ENCODE measurements at places on chromosomes 4 and X.

DNA sequence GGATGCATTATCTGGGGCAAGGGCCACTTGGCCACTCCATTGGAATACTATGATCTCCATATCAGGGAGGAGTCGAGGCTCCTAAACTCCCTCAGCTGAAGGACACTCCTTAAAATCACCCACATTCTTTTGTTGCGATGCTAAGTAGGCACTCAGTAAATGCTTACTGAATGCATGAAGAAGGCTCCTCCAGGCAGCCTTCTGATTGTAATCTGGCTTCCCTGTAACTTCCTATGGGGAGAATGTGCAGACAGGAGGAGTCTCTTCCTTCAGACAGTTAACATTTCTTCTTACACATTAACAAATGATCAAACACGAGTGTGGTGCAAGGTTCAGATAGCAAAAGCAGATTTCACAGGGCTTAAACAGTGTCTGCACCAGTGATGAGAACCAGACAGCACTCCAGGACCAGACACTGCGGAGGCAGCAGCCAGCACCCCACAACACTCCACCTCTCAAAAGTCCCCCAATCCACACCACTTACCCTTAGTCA, 21.4 kb upstream of the USO1 start:
- DNase-seq: no peak

- DNase-seq: no peak
Measured at GRCh38 chrX:75301060-75301459, 27.2 kb downstream of the UPRT start.

DNA sequence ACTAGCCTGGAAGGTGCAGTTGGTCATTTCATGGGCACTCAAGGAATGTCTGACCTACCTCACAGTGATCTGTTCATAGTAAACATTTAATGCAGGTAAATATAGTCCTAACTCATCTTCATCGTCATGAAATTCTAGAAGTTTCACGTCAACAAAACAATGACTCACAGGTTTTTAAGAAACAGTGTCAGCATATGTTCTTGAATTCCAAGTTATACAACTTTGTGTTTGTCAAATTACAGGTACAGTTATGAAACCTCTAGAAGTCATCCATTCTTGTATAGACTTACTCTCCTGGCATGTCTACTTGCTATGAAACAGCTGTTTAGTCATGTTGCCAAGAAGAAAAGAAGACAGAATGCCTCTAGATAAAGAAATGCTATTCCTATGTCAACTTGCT, 46.6 kb downstream of the AFM start:
- no peak for DNase-seq

GRCh38 chrX:17860811-17861488, at the start of gene RAI2:
RAI2 (minus strand) TSS chrX:17861298; CDS start chrX:17802010, 59,288 bp downstream.
- no peak for DNase-seq

GRCh38 chrX:47272013-47272408, 39.2 kb downstream of the USP11 start:
- DNase-seq: no peak

DNA sequence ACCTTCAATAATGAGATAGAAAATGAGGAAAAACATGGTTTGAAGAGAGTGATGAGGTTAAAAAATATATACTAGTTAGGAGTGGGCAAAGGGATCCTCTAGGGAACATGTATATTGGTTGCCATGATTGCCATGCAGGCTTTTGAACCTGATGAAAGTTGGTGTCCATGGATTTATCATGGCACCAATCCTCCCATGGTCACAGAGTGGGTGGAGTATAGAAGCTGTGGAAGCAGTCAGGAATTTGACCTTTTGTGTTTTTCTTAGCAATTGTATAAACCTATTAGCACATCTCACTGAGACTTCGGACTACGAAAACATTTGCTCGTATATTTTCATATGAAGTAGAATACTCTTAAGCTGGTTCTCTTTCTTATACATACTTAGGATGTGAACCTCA, 30.9 kb upstream of the SYTL5 start:
- DNase-seq: no peak

DNA sequence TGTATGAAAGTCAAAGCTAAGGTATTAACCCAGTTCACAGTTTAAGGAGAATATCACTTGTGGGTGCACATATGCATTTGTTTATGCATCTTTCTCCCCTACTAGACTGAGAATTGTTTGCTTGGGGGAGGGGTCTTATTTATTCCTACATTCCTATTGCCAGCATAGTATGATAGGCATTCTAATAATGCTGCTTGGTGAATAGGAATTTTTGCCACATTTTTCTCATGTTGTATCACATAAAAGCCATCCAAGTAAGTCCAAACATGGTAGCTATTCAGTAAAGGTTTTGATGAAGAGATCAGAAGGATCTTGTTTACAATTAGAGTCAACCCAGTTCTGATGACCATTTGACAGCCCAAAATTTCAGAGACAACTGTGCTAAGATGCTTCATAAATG, 48.6 kb downstream of the ASB9 start:
- no peak for DNase-seq

DNA sequence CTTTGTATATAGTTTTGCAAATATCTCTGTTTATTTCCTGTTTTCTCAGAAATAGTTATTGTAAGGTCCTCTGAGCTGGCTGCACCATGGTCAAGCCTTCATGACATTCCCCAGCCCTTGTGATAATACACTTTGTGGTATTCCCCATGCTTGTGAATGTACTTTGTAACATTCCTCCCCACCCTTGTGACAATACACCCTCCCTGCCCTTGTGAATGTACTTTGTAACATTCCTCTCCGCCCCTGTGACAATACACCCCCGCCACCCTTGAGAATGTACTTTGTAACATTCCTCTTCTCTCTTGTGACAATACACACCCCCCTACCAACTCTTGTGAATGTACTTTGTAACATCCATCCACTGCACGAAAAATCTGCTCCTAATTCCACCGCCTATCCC, 530.7 kb downstream of the CENPC start:
- DNase-seq: no peak

DNA sequence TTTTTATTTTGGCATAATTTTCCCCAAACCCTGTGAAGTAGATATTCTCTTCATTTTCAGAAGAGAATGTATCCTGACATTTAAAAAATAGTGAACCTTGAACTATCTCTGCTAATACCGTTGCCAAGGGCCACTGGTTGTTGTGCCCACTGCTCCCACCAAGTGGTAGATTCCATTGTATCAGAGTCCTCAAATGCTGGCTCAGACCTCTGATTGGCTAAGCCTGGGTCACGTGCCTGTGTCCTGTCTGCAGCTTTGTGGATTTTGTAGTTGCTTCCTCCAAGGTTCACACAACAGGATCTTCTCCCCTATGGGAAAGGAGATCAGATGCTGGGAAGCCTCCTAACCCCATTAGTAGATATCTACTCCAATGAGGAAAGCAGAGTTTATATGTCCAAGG, 104.8 kb upstream of the CASK start:
- DNase-seq: no peak

- no peak for DNase-seq
Measured at GRCh38 chr4:151866592-151866918, 105.7 kb upstream of the GATB start.

GRCh38 chrX:23127586-23127985, 127.8 kb downstream of the DDX53 start:
- DNase-seq: no peak

DNA sequence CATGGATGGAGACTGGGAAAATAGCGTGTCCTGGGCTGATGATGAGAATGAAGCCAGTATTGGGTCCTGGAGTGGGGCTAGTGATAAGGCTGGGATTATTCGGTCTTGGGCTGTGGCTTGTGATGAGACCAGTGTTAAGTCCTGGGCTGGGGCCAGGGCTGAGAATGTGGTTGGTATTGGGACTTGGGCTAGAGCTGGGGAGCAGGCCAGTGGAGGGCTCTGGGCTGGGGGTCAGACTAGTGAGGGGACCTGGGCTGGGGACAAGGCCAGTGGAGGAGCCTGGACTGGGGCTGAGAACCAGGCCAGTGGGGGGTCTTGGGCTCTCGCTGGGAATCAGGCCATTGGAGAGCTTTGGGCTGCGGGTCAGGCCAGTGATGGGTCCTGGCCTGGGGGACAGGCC, 6.7 kb downstream of the ARMCX4 start:
- DNase-seq: no peak

DNA sequence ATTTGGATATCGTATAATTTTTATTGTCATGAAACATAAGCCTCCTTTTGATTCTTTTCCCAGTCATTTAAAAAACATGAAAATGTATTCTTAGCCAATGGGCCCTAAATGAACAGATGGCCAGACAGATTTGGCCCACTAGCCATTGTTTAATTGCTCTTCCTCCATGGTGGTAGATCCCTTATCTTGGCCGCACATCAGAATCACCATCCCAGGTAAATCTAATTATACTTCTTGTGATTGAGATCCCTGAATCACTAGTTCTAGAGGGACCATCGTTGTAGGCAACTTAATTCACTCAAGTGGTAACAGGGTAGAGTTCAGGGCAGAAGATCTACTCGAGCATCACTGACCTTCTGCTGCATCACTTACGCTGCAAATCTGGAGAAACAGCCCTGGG, 24.1 kb upstream of the VCX3A start:
- no peak for DNase-seq

DNA sequence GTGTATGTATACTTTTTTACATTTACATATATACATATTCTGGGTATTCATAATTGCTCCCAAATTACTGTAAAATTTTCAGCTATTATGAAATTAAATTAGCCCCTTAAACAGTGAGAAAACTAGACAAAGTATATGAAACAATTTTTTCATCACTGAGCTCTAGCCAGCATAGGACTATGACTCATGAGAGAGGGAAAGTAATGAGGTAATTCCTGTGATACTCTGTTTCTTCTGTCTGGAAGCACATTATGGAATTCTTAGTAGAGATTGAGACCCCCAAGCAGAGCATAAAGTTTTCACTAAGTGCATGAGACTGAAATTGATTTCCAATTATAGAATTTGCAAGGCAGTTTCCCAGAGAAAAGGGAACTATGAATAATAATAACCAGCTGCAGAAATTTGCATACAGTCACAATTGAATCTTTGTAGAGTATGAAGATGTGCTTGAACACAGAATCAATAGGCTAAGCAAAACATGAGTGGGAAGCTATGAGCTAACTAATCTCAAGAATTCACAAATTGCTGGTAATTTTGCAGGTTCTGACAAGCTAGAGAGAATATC, 779.3 kb downstream of the ARAP2 start:
- no peak for DNase-seq

- DNase-seq: no peak
Measured at GRCh38 chr4:83320548-83320947, 14.1 kb downstream of the HPSE start.

DNA sequence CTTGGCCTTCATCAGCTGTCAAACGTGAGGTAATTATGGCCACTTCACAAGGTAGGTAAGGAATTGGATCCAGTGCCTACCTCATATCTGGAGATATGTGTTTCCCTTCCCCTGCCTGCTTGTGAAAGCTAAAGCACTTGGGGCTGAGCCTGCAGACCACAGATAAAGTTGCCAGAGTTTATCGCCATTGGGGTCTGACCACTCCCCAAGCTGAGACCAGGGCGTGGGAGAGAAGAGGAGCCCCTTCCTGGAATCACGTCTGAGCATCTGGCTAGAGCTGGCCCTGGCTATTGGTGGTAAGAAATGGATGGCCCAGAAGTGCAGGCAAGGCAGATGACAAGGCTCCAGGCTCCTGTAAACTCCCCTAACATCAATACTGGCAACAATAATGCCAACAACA, 2.7 kb downstream of the ALAS2 start:
- DNase-seq: no peak

DNA sequence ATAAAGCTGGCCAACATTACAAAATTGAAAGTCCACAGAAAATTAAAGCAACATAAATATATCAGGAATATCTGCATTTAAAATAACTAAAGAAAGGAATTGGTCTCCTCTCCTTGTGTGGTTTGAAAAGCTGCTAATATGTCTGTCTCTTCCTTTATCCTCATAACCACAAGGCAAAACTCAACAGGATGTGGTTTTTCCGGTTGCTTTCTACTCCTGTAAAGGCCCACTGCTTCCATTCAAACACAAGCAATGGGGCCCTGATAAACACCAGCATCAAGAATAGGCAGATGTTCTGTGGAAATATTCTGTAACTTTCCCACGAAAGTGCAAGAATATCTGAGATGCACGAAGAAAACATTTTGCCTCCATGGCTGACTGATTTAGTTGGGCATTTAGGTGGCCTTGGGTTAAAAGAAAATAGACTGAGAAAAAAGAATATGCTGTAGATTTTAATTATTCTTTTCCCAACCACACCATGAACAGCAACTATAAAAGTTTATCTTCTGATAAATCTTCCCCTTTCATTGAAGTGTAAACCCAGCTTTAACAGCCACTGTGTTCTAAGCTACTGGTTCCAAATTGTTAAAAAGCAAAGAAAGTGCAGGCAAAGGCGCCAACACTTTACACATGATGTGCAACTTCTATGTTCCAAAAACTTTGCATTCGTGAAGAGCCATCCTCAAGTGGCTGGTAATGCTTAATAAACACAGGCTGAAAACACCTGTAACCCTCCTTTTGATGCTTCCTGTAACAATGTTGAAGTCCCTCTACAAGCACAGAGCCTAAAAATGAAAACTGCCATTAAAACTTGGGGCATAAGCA, 50.5 kb upstream of the NDST3 start:
- no peak for DNase-seq

- no peak for DNase-seq
Measured at GRCh38 chr4:7398104-7398423, 36.7 kb downstream of the PSAPL1 start.

DNA sequence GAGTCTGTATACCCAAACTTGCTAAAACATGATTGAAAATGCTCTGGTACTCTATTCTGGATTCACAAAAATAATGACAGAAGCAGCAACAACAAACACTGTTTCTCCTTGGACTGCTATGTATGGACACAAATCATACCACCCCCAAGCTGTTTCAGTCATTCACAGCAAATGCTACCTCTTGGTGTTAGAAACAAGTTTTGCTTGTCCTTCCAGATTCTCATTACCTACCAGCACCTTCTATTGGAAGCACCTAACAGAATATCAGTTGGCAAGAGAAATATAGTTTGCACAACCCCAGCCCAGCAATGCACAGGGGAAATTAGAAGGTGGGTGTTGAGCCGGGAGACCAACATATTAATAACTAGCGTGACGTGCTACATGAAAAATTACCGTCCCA, 1950.9 kb downstream of the C4orf33 start:
- DNase-seq: no peak

DNA sequence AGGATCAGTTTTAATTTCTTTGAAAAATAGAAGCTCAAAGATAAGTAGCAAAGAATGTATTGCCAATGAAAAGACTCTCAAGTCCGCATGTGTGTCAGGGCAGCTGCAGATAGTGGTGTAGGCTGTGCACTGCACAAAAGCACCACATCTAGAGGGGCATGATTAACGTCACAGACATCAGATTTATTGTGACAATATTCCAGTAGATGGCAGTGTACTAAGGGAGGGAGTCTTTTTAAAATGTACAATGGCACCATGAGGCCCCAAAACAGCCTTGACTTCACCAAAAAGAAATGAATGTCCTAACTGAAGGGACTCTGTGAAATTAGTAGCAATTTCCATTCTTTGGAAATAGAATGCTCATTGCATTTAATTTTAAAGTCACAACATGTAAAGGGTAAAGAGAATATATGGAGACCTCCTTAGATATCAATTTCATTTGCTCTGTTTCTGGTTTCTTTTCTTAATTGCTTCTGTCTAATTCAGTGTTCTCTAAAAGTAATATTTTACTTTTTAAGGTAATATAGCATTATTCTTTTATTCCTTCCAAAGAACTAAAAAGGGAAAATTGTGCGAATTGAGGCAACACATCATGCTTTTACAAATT, 98.4 kb downstream of the ZNF827 start:
- no peak for DNase-seq

GRCh38 chr4:6128221-6128850, 72.0 kb downstream of the JAKMIP1 start:
- DNase-seq: no peak

GRCh38 chr4:176896211-176896610, 103.5 kb upstream of the VEGFC start:
- DNase-seq: peak; percentile 25
